ENCODE measurements at places on chromosomes 6 and 20.

- DNase-seq, result no peak
Observed at GRCh38 chr20:37726971-37727956, 33.4 kb downstream of the CTNNBL1 start.

GRCh38 chr6:32234934-32235333, 11.1 kb upstream of the NOTCH4 start:
- no peak for DNase-seq

DNA sequence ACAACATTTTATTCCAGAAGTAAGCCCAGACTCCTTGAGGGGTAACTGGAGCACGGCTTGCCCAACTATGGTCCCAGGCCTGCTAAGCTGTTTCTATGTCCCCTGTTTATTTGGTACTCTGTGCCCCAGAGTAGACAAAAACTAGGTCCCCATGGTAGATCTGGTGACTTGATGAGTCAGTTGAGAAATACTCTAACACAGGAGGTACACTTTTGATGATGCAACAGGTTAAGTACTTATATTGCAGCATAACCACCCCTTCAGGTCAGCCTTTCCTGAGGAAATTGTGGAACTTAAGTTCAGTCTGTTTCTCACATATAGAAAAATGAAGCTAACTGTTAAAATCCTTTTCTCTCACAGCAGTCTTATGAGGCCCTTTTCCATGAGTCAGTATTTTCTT, 19.6 kb downstream of the TTPAL start:
- no peak for DNase-seq

- DNase-seq, result no peak
Observed at GRCh38 chr6:2680264-2680922, 70.3 kb downstream of the MYLK4 start.

DNA sequence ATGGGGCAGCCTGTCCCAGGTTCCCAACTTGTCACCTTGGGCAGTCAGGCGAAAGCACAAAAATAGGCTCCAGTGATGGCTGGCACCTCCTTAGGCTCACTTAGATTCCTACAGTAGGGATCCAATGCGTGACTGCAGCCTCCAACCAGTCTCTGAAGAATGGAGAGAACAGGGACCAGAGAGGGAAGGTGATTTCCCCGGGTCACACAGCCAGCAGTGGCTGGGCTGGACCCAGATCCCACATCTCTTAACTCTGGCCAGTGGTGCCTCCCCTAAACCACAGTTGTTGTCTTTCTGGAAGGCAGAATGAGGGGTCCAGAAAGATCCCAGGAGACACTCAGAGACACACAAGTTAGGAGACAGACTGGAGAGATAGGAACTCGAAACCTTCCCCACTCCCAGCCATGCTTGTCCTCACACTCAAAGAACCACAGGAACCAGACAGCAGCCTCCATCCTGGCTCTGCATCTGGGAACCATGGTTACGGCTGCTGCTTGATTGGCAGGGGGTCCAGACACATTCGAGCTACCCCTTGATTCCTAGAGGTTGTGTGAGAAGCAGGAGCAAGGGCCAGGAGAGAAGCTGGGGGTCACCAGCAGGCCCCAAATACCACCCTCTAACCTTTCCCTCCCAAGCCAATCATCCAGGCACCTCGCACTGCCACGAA, 33.1 kb upstream of the SIRPA start:
- no peak for DNase-seq

- no peak for DNase-seq
Observed at GRCh38 chr20:59448851-59449444, 148.5 kb downstream of the EDN3 start.

DNA sequence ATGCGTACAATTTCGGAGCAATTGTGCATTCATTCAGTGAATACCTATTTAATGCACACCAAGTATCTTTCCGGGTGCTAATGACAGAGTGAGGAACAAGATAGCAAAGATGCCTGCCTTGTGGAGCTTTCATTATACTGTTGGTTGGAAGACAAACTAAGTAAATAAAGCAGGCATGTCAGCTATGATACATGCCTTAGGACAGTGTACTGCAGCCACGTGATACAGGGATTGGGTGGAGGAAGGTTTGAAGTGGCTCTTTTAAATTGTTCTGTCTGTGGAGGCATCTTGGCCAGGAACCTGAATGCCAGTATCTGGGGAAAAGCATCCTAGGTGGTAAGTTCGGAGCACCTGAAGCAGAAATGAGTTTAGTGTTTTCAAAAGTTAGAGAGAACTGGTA, 3.0 kb upstream of the OTOR start:
- no peak for DNase-seq

All from stimulated activated CD4-positive, alpha-beta T cell treated with anti-CD3 and anti-CD28 coated beads, Interleukin-12 subunit alpha, Interleukin-12 subunit beta, amount 100 ng/mL, for 24 hours (primary cell).